ENCODE measurements at places on chromosomes 11 and 22.

DNA sequence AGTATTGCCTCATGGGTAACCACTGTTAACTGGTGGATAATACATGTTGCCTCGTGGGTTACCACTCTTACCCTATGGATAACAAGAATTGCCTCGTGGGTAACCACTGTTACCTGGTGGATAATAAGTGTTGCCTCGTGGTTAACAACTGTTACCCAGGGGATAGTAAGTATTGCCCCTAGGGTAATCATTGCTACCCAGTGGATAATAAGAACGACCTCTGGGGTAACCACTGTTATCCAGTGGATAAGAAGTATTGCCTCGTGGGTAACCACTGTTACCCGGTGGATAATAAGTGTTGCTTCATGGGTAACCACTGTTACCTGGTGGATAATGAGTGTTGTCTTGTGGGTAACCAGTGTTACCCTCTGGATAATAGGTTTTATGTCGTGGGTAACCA lies 28.1 kb upstream of the NXPE4 start:
- H3K27me3 ChIP-seq, result no peaks in the 10 kb centered on the region
- no peaks in the 10 kb centered on the region for H3K36me3 ChIP-seq
- no peak for DNase-seq
- H3K4me1 ChIP-seq, result no peaks in the 10 kb centered on the region

GRCh38 chr11:14203321-14203720 lies 155.7 kb downstream of the RRAS2 start:
- no peaks in the 10 kb centered on the region for H3K36me3 ChIP-seq
- H3K27ac ChIP-seq, result no peak overlapping the region
- H3K4me1 ChIP-seq, result no peaks in the 10 kb centered on the region
- no peak overlapping the region for H3K4me3 ChIP-seq
- no peaks in the 10 kb centered on the region for H3K27me3 ChIP-seq

DNA sequence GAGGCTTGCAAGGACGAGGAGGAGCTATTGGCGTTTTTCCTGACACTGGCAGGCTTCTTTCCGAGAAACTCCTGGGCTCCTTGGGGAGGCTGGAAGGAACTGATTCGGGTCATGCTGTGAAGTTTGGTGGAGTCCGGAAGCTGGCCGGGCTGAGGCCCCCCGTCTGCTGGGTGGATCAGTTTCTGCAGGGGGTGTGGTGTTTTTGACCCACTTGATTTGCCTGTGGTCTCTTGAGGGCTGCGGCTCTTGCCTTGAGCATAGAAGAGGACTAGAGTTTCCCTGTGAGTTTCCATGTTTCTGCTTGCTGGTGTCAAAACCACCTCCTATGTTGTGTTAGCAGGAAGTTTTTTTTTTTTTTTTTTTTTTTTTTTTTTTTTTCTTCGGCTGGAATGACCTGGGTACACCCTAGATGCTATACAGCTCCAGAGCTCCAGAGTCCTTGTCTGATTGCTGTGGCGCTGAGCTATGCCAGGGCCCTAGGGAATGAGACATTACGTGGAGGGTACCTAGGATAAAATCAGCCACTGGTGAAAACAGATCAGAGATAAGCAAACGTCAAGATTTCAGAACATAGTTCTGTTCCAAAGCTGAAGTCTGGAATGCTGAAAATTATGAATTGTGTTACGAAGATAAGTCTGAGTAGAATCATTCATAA lies 728 bp downstream of the TBC1D22A start:
- peak overlapping the region; percentile 93 for H3K4me3 ChIP-seq
- peak overlapping the region; percentile 92 for H3K27ac ChIP-seq
- DNase-seq, result peak; percentile 82
- peaks cover 27% of the 10 kb centered on the region for H3K4me1 ChIP-seq

DNA sequence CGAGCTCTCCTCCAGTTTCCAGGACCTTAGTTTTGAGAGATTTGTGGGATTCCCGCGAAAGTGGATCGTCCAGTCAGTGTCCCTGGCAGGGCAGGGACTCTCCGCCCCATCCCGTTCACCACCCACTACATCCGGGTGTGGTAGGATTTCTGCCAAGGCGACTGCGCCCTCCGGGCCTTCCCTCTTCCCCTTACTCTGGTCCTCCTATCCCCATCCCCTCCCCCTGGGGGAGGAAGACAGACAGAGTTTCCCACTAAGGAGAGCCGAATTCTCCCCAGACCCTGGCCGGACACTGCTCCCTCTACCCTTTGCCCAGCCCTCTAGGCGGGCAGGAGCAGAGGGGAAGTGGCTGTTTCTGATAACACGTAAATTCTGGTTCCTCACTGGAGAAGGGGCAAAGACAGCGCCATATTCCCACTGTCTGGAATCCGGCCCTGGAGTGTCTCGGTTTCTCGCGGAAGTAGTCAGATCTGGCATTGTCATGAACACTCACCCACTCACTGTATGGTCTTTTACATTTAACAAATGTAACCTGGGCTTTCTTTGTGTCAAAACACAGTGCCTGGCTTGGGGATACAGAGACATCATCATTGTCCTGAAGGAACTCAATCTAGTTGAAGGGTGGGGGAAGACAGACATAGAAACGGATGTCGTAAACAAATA lies 1.1 kb upstream of the NECTIN1 start:
- peaks cover 18% of the 10 kb centered on the region for H3K4me1 ChIP-seq
- H3K36me3 ChIP-seq, result no peaks in the 10 kb centered on the region
- H3K4me3 ChIP-seq, result peak overlapping the region; percentile 59
- no peaks in the 10 kb centered on the region for H3K27me3 ChIP-seq

DNA sequence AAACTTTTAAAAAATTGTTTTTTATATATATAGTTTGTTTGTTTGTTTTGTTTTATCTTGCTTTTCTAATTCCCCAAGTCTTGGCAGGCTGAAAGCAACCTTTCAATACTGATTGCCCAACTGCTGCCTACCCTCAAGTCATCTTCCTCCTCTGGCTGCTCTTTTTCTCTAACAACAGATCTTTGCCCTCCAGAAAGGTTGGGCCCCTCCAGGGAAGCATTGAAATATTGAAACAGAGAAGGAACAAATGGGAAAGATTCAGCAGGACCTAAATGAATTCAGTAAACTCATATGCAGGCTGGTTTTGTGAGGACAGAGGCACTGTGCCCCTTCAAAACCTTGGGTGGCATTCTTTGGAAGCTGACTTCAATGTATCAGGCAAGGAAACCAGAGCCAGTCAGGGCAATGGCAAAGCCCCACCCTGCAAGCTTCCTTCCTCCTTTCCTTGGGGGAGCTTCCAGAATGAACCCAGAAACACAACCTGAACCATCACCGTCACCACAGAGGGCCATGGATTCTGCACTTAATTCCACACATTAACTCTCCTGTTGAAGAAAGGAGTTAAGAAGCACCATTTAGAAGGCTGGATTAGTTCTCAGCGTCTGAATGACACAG lies 815 bp upstream of the MS4A6A start:
- H3K4me3 ChIP-seq, result no peak overlapping the region
- no peaks in the 10 kb centered on the region for H3K27me3 ChIP-seq
- H3K27ac ChIP-seq, result no peak overlapping the region
- DNase-seq, result no peak
- no peaks in the 10 kb centered on the region for H3K4me1 ChIP-seq

DNA sequence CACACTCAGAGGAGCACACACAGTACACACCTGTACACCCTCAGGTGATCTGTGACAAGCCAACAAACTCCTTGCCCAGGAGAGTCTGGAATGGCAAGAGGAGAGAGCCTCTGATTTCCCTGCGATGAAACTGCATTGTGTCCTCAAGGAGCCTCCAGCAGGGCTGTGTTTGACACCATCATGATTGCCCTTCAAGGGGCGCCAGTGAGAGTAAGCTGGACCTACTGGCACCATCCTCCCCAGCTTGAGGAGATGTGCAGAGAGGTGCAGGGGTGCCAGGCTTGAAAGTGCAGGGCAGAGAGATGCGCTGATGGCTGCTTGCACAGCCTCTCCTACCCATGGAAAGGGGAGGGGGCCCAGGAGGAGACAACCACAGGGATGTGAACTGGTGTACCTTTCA lies 188.8 kb upstream of the CADM1 start:
- H3K36me3 ChIP-seq, result no peaks in the 10 kb centered on the region
- DNase-seq, result no peak
- no peak overlapping the region for H3K27ac ChIP-seq
- no peaks in the 10 kb centered on the region for H3K4me1 ChIP-seq
- no peaks in the 10 kb centered on the region for H3K27me3 ChIP-seq

DNA sequence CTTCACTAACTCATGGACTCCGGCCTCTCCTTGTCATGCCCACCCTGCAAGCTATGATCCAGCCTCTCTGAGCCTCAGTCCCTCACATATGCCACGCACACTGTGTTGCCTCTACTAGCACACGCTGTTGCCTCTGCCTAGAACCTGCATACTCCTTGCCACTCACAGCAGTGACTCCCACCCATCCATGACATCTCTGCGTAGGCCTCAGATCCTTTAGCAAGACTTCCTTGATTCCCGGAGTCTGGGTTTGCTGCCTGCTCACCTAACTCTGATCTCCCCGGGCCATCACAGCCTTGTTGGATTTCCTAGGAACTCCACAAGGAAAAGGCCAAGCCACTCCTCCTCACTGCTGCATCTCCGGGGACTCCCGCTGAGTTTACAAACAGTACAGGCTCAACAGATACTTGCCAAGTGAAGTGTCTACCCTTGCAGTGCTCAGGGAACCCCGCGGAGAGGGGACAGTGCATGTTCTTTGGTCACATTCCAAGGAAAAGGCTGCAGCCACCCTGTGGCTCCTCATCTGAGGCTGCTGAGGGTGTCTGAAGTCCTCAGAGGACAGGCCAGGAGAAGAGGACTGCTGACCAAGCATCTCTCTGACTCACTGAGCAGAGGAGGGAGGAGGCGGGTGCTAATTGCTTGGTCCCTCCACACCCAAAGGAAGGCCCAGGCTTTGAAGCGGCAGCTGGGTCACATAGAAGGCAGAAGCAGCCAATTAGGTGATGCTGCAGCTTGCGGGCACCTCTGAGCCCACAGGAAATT lies 42.4 kb upstream of the NAV2 start:
- no peaks in the 10 kb centered on the region for H3K27me3 ChIP-seq
- no peaks in the 10 kb centered on the region for H3K36me3 ChIP-seq
- no peak for DNase-seq
- peak overlapping the region; percentile 25 for H3K27ac ChIP-seq

- H3K4me3 ChIP-seq, result no peak overlapping the region
- peaks cover 61% of the 10 kb centered on the region for H3K36me3 ChIP-seq
- no peak overlapping the region for H3K27ac ChIP-seq
Observed at GRCh38 chr22:37862570-37863325, 13.5 kb downstream of the EIF3L start.

DNA sequence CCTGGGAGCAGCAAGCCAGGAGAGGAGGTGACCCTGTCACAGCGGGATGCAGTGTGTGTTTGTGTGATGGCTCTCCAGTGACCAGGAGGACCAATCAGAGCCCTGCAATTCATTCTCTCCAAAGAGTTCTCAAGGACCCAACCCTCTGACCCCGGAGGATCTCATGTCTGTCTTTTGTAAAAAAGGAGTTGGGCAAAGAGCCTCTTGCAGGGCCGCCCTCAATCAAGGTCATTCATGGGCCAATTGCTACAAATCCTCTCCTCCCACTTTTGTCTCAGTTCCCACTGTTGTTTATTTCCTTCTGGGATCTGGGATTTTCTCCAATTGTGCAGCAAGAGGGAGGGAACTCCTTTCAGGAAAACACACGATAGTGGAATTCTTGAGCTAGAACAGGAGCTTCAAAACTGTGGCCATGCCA lies 4.0 kb downstream of the TECTA start:
- H3K4me1 ChIP-seq, result no peaks in the 10 kb centered on the region
- H3K27ac ChIP-seq, result no peak overlapping the region
- no peak for DNase-seq
- H3K36me3 ChIP-seq, result no peaks in the 10 kb centered on the region
- no peak overlapping the region for H3K4me3 ChIP-seq

GRCh38 chr11:121109916-121110586 lies 9.0 kb downstream of the TECTA start:
- no peak overlapping the region for H3K27ac ChIP-seq
- no peak for DNase-seq
- no peaks in the 10 kb centered on the region for H3K27me3 ChIP-seq

GRCh38 chr11:92978271-92979111 lies 9.0 kb downstream of the MTNR1B start:
- no peaks in the 10 kb centered on the region for H3K4me1 ChIP-seq
- DNase-seq, result no peak
- no peaks in the 10 kb centered on the region for H3K36me3 ChIP-seq
- H3K27me3 ChIP-seq, result no peaks in the 10 kb centered on the region
- no peak overlapping the region for H3K27ac ChIP-seq

DNA sequence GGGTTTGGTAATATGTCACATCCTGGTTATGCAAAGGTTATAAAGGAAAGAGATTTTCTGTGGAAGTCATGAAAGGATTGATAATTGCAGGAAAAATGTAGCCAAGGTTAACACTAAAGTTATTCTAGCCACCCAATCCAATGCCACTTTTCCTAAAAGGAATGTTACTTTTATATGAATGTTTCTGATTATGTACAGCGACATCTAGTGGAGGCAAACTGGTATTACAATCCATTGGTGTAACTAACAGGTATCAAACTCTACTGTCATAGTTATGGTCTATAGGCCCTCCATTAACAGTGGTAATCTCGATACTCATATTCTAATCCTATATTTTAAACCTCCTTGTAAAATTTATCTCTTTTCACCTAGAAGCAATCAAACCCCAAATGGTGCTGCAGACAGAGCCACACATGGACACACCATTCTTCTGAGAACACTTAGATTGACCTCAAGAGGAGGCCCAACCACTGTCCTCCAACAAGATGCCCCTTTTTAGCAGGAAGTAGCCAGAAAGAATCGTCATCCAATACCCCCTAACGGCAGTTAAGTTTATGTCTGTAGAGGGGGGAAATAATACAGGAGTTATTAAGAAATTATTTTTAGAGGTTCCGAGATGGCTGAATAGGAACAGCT lies 74.9 kb upstream of the RAG2 start:
- H3K4me1 ChIP-seq, result no peaks in the 10 kb centered on the region
- H3K4me3 ChIP-seq, result no peak overlapping the region
- no peak for DNase-seq
- no peak overlapping the region for H3K27ac ChIP-seq
- peaks cover 2% of the 10 kb centered on the region for H3K36me3 ChIP-seq

DNA sequence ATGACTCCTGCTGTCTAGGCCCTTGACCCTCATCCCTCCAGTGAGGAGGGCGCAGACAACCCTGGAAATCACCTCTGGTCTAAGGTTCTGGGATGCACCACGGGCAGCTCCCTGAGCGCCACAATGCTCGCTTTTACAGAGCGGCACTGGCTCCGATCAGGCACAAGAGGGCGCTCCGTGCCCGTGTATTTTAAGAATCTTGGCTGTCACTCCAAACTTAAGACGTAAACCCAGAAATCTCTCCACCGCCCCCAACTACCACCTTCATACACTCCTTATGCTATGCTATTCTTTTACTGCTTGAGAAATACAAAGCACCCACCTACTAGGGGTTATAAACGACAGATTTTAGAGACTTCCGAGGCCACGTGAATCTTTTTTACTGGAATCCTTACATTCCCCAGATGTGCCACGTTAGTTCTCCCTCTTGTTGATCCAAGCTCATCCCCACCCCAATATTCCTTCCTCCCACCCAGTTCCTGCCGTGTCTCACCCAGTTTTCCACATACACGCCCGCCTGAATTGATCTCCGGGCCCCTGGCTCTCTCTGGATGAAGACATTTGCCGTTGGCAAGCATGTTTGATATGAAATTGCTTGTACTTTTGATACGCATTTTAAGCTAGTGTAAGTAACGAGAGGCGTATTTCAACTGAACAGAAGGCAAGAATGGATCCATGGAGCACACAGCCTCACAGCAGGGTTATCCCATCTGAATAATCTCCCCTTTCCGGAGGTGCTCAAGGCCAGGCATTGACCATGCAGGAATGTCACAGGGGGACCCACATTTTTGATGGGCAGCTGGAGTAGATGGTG lies 453.5 kb downstream of the OPCML start:
- DNase-seq, result no peak
- H3K27ac ChIP-seq, result no peak overlapping the region
- no peaks in the 10 kb centered on the region for H3K4me1 ChIP-seq
- no peaks in the 10 kb centered on the region for H3K36me3 ChIP-seq

GRCh38 chr22:46509416-46510089 lies 27.9 kb downstream of the CELSR1 start:
- no peak for DNase-seq
- H3K4me3 ChIP-seq, result no peak overlapping the region
- H3K36me3 ChIP-seq, result no peaks in the 10 kb centered on the region
- H3K27ac ChIP-seq, result no peak overlapping the region
- H3K4me1 ChIP-seq, result no peaks in the 10 kb centered on the region

Measured in ascending aorta (tissue), 2 donors.